ENCODE measurements at places on chromosomes 4 and X.

- DNase-seq = no peak
Observed at GRCh38 chrX:154032160-154032559, 12.5 kb upstream of the IRAK1 start.

DNA sequence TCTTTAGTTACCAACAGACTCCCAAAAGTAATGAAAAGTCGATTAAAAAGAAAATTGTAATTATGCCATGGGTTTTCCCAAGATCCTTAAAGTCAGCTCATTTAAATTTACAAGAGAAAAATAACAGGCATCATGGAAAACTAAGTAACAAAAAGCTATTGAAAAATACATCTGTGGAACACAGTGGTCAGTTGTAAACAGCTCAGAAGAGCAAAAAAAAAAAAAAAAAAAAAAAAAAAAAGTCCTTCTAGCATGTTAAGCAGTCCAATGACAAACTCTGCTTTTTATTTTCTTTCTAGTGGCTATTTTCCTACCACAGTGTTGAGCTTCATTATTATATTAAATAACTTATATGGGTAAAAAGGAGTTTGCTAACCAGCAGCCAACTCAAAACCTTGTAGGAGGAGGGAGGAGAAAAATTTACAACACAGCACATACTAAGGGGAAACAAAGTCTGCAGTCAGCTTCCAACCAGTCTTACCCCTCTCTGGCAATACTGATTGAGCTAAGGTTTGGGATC lies 44.9 kb downstream of the RASGEF1B start:
- no peak for DNase-seq

GRCh38 chr4:87390551-87390890 lies 467 bp downstream of the HSD17B11 start:
- DNase-seq = no peak

DNA sequence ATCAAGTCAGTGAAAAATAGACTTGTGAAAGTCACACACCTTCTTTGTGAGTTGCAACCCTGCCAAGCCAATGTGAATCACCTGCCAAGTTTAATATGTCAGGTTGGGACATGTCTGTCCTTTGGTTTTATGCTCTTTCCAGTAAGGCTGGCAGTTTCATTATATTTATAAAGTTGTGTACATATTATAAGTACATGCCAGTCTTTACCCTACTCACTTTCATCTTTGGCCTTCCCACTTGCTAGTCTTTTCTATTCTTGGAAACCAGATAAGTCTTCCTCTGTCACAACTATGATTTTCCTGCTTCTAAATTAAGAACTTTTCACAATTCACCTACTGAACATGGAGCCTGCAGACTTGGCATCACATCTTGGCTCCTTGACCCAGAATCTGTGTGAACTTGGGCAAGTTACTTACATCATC lies 680.7 kb upstream of the BOD1L1 start:
- DNase-seq = no peak

GRCh38 chr4:67130411-67130810 lies 414.9 kb downstream of the CENPC start:
- no peak for DNase-seq

GRCh38 chr4:107712236-107712635 lies 7.8 kb downstream of the PAPSS1 start:
- no peak for DNase-seq
